ENCODE measurements at places on chromosomes 6 and 20. TPM values are rescaled to one million over a fixed set of nuclear protein-coding genes. Genes with fewer than 3 reads are reported as not detected.

Gene SLC12A5
- total RNA-seq = 0.69 TPM

Gene RBPJL
- total RNA-seq = not detected

Gene RNF144B
- 24.4 TPM for total RNA-seq

Gene APOBEC2
- 60.6 TPM for total RNA-seq

Gene OR2B6
- total RNA-seq = not detected

Gene DNAH8
- 0.89 TPM for total RNA-seq

Gene FNDC1
- total RNA-seq = 59.6 TPM

Gene TRAM2
- total RNA-seq = 16.8 TPM

All from skin of body (tissue), 3 donors.